Hematopoietic multipotent progenitor cell treated with erythropoietin and hydrocortisone succinate and interleukin-3 and kit ligand, for 17 days (in vitro differentiated cells): ENCODE measurements at places on chromosomes 5 and 9.

DNA sequence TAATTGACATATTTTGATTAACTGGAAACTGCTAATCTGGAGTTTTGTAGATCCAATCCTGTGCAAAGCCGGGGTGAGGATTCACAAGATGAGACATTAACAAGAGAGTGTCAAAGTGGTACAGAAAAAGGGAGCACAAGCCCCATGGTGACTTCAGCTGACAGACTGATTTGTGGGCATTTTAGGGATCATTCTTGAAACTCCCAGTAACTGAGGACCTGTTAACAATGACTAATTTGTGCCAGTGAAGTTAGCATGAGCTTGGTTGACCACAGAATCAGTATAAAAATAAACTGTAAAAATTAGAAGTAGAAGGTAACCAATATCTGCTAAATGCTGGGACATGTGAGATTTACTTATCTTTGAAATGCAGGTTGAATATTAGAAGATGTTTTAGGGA, 1578.3 kb downstream of the EFNA5 start:
- DNase-seq: no peak

DNA sequence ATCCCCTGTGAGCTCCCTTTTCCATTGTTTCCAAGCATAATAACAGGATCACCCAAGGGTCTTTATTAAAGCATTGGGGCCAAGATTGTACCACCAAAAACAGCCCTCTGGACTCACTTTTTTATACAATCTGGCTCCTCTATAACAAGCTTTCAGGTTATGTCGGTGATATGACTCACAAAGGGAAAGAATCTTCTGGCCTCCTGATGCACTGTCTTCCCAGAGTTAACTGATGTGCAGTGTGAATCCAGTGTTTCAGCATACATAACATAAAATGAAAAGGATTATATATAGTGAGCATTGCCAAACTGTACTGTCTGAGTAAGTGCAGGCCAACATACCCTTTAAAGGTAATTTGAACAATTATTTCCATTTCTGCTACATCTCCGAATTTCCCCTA, 33.9 kb upstream of the MAN2A1 start:
- no peak for DNase-seq

DNA sequence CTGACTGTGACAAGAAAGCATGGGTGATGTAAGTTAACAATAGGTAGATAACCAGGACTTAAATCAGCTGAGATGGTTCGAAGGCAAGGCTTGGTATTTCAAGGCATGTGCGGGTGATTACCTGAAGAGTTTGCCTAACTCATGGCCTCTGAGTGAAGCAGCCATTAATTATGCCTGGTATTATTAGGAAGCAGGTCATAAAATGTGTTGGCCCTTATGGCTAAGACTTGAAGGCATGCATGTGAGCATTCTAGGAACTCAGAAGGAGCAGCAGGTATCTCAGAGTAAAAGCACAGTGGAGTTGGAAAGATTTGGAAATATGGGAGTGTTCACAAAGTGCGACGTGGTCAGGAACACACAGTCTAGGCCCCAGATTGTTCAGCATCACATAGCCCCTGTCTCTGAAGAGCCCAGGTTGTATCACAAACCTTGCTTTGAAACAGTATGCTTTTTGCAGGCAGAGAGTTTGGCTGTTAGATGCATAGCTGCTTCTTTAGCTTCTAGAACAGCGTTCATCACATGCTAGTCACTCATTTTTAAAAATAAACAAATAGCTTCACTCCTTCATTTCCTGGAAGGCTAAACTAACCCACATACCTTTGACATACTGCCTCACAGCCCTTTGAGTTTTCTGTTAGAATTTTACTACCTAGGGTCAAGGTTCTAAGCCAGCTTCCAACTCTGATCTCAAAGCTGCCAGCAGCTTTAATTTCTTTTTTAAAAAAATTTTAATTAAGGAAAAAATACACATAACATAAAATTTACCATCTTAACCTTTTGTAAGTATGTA, 2.1 kb downstream of the HEXB start:
- no peak for DNase-seq

DNA sequence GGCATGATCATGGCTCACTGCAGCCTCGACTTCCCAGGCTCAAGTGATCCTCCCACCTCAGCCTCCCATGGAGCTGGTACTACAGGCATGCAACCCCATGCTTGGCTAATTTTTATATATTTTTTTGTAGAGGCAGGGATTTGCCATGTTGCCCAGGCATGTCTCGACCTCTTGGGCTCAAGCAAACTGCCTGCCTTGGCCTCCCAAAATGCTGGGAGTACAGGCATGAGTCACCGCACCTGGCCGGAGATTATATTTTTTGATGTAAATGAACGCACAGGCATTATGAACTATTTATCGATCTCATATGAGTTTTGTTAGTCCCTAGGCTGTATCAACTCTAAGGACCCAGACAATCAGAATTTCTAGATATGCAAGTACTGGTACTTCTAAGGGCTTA, 25.5 kb upstream of the CEP120 start:
- no peak for DNase-seq
